NCI-H187 treated with DMSO at 0.1 percent for 48 hours (cell line): ENCODE measurements at places on chromosomes 13 and 19.

GRCh38 chr13:114065926-114066774, 66.3 kb downstream of the RASA3 start:
- no peak for DNase-seq

DNA sequence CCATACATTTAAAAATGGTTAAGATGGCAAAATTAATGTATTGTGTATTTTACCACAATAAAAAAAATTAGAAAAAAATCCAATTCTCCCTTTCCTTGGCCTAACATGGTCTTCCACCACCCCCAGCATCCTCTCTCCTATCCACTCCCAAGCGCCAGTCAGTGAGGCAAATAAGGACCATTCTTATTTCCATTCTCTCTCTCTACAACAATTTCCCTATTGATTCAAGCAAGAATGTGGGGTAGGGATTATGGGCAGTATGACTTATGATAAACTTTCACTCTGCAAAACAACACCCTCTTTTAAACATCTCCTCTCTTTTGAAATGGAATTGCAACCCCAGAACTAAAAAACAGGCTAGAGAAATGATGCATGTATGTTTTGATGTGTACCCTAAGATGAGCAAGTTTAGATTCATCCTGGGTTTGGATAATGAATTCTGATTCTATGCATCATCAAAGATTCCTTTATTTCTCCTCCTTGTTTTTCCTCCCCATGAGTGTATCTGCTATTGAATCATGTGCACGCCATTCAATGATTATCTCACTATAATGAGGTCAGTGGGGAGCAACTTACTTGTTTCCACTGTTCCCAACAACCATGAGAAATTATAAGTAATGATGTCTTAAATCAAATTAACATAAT, 3.5 kb downstream of the STARD13 start:
- DNase-seq: no peak

- no peak for DNase-seq
Measured at GRCh38 chr13:90118467-90119071, 1228.9 kb upstream of the MIR17HG start.

GRCh38 chr13:101520672-101521071, 68.2 kb downstream of the ITGBL1 start:
- DNase-seq: no peak

DNA sequence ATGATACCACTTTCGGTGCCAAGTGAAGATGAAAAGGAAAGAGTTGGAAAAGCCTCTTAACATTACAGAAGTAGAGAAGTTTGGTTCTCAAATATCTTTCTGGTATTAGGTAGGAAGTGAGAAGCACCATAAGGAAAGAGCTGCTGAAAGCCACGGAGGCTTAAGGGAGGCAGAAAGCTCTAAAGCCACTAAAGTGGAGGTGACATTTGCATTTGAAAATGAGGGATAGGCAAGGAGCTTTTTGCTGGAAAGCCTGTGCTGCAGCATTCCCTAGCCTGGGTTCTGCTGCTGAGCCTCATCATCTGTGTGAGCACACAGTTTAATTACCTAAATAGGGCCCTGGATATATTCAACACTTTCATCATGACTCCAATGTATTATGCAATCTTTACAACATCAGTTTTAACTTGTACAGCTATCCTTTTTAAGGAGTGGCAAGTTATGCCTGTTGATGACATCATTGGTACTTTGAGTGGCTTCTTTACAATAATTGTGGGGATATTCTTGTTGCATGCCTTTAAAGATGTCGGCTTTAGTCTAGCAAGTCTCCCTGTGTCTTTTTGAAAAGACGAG, 315.4 kb downstream of the RBM26 start:
- no peak for DNase-seq

GRCh38 chr19:33468361-33469170, 53.0 kb downstream of the PEPD start:
- DNase-seq: no peak

GRCh38 chr19:29294343-29294811, 81.4 kb upstream of the UQCRFS1 start:
- no peak for DNase-seq

- DNase-seq: no peak
Measured at GRCh38 chr13:90307136-90307535, 1040.4 kb upstream of the MIR17HG start.

DNA sequence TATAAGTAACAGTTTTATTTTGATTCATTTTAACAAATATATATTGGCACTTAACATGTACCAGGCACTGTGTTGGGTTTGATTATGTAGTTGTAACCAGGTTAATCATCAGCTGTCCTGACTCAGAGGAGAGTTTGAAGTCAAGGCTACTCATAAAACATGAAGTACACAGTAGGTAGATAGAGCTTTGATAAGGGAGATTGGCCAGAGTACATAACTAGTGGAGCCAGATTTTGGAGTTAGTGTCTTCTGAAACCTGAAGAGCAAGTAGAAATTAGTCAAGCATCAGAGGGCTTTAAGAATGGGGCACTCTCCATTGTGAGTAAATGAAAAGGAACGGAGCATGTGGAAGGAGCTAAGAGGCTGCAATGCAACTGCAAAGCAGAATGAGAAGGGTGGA, 333.9 kb downstream of the RFC3 start:
- DNase-seq: no peak

GRCh38 chr19:28401739-28402424, 811.1 kb downstream of the UQCRFS1 start:
- no peak for DNase-seq
